ENCODE measurements at places on chromosomes 16 and 17. TPM values are rescaled to one million over a fixed set of nuclear protein-coding genes. Genes with fewer than 3 reads are reported as not detected.

Gene FBXW10
- total RNA-seq = not detected

GRCh38 chr17:67375054-67375427 lies 2.0 kb upstream of the PITPNC1 start:
- H3K27me3 ChIP-seq = no peaks in the 10 kb centered on the region
- no peak for DNase-seq
- H3K27ac ChIP-seq = no peak overlapping the region
- peak overlapping the region; percentile 81 for H3K4me3 ChIP-seq

GRCh38 chr17:56845934-56846333 lies 12.0 kb downstream of the DGKE start:
- H3K4me1 ChIP-seq = no peaks in the 10 kb centered on the region
- H3K27me3 ChIP-seq = no peaks in the 10 kb centered on the region
- H3K27ac ChIP-seq = no peak overlapping the region
- H3K36me3 ChIP-seq = peaks cover 15% of the 10 kb centered on the region
- no peak overlapping the region for H3K4me3 ChIP-seq

Gene NPIPB13
- 5.4 TPM for total RNA-seq

Gene TBC1D3E
- total RNA-seq = not detected

Gene SPATA22
- not detected for total RNA-seq

Gene WFIKKN1
- total RNA-seq = 17.3 TPM

GRCh38 chr17:11935734-11936406 lies 61.4 kb downstream of the ZNF18 start:
- peaks cover 4% of the 10 kb centered on the region for H3K4me1 ChIP-seq
- H3K27me3 ChIP-seq = no peaks in the 10 kb centered on the region
- DNase-seq = peak; percentile 75
- no peak overlapping the region for H3K27ac ChIP-seq
- H3K36me3 ChIP-seq = no peaks in the 10 kb centered on the region

DNA sequence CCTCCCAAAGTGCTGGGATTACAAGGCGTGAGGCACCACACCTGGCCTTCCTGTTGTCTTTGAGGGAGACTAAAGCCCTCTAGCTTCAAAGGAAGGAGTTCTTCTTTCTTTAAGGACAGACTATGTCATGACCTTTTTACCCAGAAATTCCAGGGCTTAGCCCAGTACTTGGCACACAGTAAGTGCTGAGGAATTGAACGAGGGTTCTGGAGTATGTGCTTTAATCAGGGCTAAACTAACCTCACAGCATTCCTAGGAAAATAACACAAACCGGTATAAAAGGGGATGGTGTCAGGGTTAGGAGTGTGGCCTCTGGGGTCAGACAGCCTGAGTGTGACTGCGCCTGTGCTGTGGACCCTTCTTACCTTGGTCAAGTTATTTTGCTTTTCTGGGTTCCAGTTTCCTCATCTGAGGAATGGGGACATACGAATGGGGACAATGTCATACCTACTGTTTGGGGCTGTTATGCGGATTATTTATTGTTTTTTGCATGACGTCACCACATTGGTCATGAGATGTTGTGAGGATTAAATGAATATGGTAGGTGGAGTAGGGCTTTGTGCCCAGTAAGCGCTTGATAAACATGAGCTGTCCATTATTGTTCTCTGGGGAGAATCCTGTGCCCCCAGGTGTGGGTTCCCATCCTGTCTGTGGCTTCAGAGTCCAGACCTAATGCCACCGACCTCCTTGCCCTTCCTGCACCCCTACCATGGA lies 21.9 kb downstream of the KSR1 start:
- H3K4me1 ChIP-seq = peaks cover 78% of the 10 kb centered on the region

GRCh38 chr17:2485543-2485942 lies 26.1 kb downstream of the METTL16 start:
- H3K27ac ChIP-seq = peak overlapping the region; percentile 25
- no peak overlapping the region for H3K4me3 ChIP-seq
- peaks cover 53% of the 10 kb centered on the region for H3K4me1 ChIP-seq
- no peak for DNase-seq
- no peaks in the 10 kb centered on the region for H3K27me3 ChIP-seq

Gene LGALS9B
- not detected for total RNA-seq

Gene TAC4
- not detected for total RNA-seq

GRCh38 chr17:73247726-73248125 lies 14.0 kb downstream of the CPSF4L start:
- H3K4me1 ChIP-seq = peaks cover 2% of the 10 kb centered on the region
- DNase-seq = no peak
- H3K4me3 ChIP-seq = no peak overlapping the region
- no peaks in the 10 kb centered on the region for H3K27me3 ChIP-seq

DNA sequence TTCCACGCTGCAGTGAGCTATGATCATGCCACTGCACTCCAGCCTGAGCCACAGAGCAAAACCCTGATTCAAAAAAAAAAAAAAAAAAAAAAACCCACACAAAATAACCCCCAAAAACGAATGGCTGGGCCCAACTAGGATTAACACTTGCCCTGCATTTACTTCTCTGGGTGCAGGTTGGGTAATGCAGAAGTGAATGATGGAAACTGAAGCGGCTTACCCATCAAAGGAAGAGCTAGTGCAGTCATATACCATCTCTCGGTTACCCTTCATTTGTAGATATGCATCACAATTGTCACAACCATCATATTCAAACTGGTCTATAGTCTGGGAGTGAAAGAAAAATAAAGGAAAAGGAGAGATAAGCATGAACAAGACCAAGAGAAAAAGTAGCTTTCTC lies 819 bp downstream of the SUPT4H1 start:
- H3K27ac ChIP-seq = no peak overlapping the region
- peak overlapping the region; percentile 100 for H3K4me3 ChIP-seq
- no peaks in the 10 kb centered on the region for H3K27me3 ChIP-seq
- H3K36me3 ChIP-seq = peaks cover 45% of the 10 kb centered on the region

GRCh38 chr17:71099003-71099714 lies 929.8 kb downstream of the KCNJ2 start:
- no peak for DNase-seq
- no peak overlapping the region for H3K4me3 ChIP-seq
- H3K36me3 ChIP-seq = peaks cover 9% of the 10 kb centered on the region
- H3K4me1 ChIP-seq = peaks cover 11% of the 10 kb centered on the region

GRCh38 chr17:46742565-46743270 lies 75.8 kb downstream of the WNT3 start:
- peaks cover 10% of the 10 kb centered on the region for H3K4me1 ChIP-seq
- no peaks in the 10 kb centered on the region for H3K36me3 ChIP-seq
- no peak for DNase-seq
- no peak overlapping the region for H3K4me3 ChIP-seq
- no peaks in the 10 kb centered on the region for H3K27me3 ChIP-seq

Gene FAM20A
- 2.0 TPM for total RNA-seq

Gene CHRNE
- total RNA-seq = 0.64 TPM

GRCh38 chr17:44105483-44105882 lies 18.0 kb downstream of the HDAC5 start:
- no peak overlapping the region for H3K27ac ChIP-seq
- peaks cover 23% of the 10 kb centered on the region for H3K4me1 ChIP-seq
- no peaks in the 10 kb centered on the region for H3K36me3 ChIP-seq
- no peak for DNase-seq
- H3K4me3 ChIP-seq = no peak overlapping the region

GRCh38 chr17:71668807-71669206 lies 452.0 kb upstream of the SOX9 start:
- DNase-seq = no peak
- no peak overlapping the region for H3K27ac ChIP-seq
- H3K27me3 ChIP-seq = no peaks in the 10 kb centered on the region
- H3K4me1 ChIP-seq = no peaks in the 10 kb centered on the region
